Thoracic aorta (tissue), 2 donors: ENCODE measurements at places on chromosomes 2 and 18. TPM values are rescaled to one million over a fixed set of nuclear protein-coding genes. Genes with fewer than 3 reads are reported as not detected.

- DNase-seq = no peak
Measured at GRCh38 chr2:241814393-241814642, 5.3 kb downstream of the NEU4 start.

DNA sequence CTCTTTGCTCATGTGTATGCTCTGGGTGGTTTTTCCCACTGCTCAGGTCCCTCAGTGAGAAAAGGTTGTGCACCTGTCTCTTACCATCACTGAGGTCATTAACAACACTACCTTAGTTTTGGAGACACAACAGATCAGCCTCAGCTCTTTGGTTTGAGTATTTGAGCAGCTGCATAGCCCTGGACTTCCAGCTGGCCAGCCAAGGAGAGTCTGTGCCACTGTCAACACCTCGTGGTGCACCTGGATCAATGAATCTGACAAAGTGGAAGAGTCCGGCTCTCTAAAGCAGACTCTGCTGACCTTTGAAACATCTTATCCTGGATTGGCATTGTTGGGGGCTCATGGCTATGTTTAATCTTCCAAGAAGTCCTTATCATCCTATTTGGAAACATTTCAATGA is 30.0 kb downstream of the SERPINB8 start:
- no peak for DNase-seq

DNA sequence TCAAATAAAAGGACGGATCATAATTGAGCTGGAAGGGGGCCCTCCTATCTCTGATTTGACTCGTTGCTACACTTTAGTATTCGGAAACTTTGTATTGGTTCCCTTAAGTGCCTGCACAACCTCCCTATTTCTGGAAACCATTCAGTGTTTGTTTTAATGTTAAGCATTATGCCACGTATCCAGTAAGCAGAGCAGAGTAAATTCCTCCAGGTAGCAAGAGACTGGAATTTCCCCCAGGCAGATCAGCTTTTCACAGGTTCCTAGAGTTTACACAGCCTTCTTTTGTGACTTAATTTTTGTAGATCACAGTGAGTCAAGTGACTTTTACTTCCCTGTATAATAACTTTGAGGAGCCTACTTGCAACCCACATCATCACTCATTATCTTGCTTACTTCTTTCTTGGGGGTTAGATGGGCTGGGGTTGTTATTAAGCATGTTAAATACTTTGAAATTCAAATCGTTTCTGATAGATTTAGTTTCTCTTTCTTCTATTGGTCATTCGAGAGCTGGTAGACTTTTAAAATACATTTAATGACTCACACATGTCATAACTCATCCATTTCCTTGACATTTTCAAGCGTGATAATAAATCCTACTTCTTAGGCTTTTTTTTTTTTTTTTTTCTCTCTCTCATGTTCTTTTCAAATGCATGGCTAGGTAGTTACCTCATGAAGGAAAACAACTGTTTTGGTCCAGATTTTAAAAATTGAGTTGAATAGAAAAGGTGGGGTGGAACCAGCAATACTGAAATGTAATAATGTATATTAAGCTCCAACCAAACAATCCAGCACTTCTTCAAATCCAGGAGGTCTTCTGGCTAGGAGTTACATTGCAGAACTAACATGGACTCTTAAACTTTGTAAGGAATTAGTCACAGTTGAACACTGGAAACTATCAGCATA is 219.3 kb downstream of the NEDD4L start:
- DNase-seq = no peak

NAT8 gene
- total RNA-seq = not detected

UGT1A1 gene
- not detected for total RNA-seq

PLA2R1 gene
- total RNA-seq = 28.7 TPM
